Naive thymus-derived CD4-positive, alpha-beta T cell (primary cell): ENCODE measurements at places on chromosomes 11 and 22.
A peak's percentile ranks its signal among the peaks of the same experiment; 100 is the strongest.

- DNase-seq: no peak
Observed at GRCh38 chr22:30859714-30860095, 108.9 kb downstream of the MORC2 start.

GRCh38 chr11:5922749-5923426 lies 19.2 kb upstream of the OR56A3 start:
- DNase-seq: no peak

DNA sequence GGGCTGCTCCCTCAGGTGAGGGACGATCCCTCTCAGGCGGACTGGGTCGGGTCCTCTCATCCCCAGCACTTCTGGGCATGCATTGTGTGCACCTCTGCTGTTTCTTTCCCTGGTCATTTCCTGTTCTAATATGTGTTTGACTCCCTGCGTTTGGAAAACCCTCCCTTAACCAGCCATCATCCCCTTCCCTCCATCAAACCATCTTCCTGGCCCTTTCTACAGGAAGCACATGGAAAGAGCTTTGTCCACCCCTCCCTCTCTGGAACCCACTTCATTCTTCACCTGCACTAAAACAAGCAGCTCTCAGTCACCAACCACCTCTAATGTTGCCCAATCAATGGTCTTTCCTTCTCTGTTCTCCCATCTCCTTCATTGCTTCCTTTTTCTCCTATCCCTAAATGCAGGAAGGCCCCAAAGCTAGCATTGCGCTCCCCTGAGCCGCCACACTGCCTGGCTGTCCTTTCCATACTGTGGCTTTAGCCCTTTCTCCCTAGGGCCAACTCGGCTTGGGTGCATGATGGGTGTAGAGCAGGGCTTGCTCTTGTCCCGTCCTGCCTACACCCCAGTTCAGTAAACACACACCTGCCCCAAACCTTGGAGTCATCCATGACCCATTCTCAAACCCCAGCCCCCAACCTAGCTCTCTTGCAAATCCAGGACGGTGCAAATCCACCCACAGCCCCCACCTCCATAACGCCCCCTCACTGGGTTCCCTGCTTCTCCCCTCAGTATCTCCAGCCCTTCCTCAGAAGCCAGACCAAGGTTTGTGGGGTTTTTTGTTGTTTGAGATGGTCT lies 5.4 kb upstream of the GAS2L1 start:
- DNase-seq: no peak

DNA sequence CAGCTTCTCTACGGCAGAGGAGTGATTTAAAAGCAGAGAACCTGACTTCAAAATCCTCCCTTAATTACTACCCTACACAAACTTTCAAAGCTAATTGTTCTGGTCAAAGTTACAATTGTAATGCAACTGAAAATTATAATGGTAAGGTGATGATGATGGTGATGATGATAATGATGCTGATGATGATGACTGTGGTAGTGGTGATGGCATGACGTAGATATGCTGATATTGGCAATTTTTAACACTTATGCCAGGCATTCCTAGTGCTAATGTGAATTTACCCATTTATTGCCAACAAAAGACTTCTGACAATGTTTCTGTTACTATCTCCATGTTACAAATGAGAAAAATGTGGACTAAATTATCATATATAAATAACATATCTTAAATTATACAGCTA lies 1831.1 kb downstream of the LRRC4C start:
- no peak for DNase-seq

DNA sequence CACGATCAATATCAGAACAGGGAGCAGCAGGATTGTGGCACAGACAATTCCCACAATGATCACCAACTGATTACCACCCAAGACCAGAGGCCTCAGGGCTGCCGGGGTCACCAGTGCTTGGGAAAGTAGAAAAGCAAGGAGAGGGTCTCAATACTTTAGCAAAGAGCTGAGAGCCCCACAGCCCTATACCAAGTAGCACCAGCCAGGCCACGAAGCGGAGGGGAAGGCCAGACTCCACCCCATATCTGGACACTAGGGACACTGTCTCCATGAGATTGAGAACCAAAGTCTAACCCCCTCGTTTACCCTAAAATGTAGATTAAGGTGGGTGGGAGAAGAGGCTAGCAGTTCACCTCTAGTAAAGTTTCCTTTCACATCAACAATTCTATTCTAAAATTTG lies 24.1 kb upstream of the SCN2B start:
- no peak for DNase-seq

GRCh38 chr11:91904792-91905785 lies 319.5 kb upstream of the FAT3 start:
- no peak for DNase-seq

- DNase-seq: no peak
Observed at GRCh38 chr11:1484695-1485503, 1.7 kb downstream of the MOB2 start.

DNA sequence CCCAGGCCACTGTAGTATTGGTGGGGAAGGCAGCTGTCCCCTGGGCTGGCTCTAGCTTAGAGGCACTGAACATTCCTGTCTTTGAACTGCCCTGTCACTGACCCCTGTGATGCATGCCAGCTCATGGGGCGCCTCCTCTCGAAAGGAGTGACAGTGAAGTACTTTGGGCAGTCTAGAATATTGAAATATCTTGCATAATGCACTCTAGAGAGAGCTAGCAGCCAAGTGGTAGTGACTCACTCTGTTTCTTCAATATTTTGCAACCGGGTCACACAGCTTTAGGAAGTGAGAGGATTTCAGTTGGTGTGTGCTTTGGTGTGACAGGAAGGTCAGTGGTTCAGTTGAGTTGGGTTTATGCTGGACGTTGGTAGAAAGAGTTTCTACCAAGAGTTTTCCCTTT lies 35.5 kb upstream of the ST14 start:
- DNase-seq: no peak

DNA sequence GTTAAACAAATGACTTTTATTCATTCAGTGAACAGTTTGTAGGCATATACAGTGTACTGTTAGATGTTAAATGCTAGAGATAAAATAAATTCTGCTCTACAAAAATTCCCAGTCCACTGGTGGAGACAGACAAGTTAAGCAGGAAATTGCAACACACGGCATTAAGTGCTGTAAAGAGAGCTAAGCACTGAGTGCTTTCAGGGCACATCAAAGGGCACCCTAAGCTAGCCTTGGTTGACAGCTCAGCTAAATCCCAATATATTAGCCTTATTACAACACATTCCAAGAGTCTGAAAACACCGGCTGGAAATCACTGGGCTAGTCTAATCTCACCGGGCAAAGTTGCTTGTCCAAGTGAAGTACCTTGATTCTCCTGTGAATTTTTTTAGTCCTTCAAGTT lies 55.1 kb downstream of the NOX4 start:
- no peak for DNase-seq

GRCh38 chr22:23225724-23226496 lies 45.6 kb downstream of the BCR start:
- DNase-seq: peak; percentile 73
